Breast epithelium (tissue), 4 donors: ENCODE measurements at places on chromosomes 7 and 10.

DNA sequence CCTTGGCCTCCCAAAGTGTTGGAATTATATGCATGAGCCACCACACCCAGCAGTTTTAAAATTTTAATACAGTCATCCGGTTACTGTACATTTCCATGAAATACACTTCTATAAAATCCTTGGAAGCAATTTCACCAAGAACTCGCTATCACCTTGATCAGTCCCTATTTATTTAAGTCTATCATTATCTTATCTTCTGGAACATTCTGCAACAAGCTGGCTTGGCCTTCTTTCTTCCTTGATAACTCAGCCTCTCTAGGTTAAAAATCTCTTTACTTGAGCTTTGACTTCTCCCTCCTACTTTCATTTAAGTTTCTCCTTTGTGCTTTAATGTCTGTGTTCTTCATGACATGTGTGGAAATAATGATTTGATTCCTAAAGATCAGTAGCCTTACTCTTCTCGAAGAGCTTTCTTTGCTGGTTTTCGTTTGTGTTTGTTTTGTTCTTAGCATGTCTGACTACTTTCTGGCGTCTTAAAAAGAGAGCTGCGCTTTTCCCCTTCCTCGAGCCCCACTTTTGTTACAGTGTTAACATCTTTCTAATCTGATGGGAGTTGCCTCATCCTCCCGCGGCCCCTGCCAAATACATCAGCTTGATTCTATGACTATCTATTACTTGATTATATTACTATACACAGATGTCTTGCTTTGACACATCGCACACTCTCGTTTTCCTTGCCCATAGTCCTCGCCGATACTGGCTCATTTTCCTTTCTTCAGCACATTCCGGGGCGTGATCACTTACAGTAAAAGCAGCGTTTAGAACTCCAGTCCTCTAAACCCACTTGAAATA is 11.1 kb upstream of the CALML5 start:
- no peak for DNase-seq

DNA sequence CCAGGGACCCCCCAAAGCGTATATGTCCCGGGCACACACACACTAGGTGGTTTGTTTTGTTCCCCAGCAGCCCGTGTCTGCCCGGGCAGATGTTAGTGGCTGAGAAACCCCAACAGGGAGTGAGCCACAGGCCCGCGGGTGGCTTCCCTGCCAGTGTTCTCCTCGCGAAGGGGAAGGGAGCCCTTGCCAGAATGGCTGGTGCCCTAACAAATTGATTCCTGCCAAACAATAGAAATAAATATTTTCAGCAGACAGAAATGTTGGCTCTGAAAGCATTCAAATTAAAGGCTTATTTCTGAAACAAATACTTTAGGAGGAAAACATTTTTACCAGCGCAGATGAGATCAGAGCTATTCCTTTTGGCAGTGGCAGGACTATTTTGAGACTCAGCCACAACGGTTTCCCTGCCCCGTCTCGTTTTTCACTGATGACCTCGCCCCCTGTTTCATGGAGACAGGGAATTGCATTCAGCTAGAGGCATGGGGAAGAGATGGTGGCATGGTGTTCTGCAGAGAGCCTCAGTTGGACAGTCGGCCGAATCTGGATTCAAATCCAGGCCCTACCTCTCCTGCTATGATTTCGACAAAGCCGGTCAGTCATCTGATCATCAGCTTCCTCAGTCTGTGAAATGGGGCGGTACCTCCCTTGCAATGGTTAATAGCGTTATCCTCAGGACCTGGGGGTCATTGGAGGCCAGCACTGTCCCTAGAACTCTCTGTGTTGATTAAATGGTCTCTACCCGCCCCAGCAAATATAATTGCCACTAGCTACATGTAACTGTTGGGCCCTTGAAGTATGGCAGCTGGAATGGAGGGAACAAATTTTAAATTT is 84.5 kb downstream of the CUX1 start:
- DNase-seq, result no peak

- no peak for DNase-seq
These were observed 536.5 kb downstream of the TNS3 start for GRCh38 chr7:47045207-47046051.

DNA sequence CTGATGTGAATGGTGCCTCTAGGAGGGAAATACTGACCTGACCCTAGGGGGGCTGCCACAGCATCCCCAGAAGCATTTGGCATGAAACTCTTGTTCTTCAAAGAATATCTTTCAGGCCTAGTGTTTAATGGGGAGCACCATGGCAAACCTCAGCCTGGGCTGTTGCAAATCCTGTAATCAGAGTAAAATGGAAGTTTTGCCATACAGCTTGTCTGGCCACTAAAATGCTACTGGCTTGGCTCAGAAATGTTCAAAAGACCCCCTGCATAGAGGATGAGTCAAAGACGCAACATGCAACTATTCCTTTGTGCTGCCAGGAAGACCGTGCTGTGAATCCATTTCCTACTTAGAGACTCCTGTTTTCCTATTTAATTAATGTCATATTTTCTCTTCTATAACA is 26.7 kb downstream of the HECW1 start:
- no peak for DNase-seq
